ENCODE measurements at places on chromosomes 1 and 21.

DNA sequence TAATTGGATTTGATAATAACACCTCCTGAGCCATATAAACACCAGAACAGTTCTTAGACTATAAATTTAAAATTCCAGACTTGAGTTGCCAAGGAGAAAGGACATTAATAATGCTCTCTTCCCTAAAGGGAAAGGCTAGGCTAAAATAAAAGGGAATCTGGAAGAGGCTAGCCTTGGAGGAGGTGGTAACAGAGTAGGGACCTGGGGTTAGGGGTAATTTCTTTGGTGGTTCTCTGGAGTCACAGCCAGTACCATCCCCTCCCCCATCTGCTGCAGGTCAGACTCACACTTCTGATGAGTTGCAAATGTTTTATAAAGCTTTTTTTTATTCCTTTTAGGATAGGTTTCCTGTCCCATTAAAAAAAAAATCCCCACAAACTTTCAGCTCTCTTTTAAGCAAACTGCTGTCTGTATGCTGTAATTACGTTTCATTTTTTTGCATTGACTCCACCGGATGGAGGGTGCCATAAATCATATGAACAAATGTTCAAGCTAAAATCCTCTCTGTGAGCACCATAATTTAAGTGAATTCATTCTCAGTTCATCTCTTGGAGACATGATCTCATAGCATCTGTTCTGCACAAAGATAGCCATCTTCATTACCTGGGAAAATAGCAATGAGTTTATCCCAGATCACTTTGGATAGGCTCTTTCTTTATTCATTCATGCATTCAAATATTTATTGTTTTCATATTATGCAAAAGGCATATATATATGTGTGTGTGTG is 379.6 kb downstream of the TTLL7 start:
- H3K27ac ChIP-seq = no peak overlapping the region
- no peaks in the 10 kb centered on the region for H3K4me1 ChIP-seq
- H3K36me3 ChIP-seq = no peaks in the 10 kb centered on the region
- no peak overlapping the region for H3K4me3 ChIP-seq
- no peak for DNase-seq
- no peaks in the 10 kb centered on the region for H3K27me3 ChIP-seq

GRCh38 chr1:150066838-150067183 is 765 bp upstream of the VPS45 start:
- H3K27ac ChIP-seq = peak overlapping the region; percentile 57
- no peaks in the 10 kb centered on the region for H3K27me3 ChIP-seq
- peak overlapping the region; percentile 78 for H3K4me3 ChIP-seq
- peak; percentile 78 for DNase-seq

GRCh38 chr21:29332461-29333362 is 34.0 kb downstream of the BACH1 start:
- H3K4me1 ChIP-seq = no peaks in the 10 kb centered on the region
- peaks cover 6% of the 10 kb centered on the region for H3K36me3 ChIP-seq
- no peaks in the 10 kb centered on the region for H3K27me3 ChIP-seq
- H3K27ac ChIP-seq = no peak overlapping the region

GRCh38 chr1:211381481-211382181 is 55.0 kb downstream of the TRAF5 start:
- H3K27me3 ChIP-seq = no peaks in the 10 kb centered on the region
- peak overlapping the region; percentile 87 for H3K4me3 ChIP-seq
- peaks cover 17% of the 10 kb centered on the region for H3K4me1 ChIP-seq
- peak; percentile 45 for DNase-seq
- H3K27ac ChIP-seq = peak overlapping the region; percentile 51

GRCh38 chr1:22799971-22800370 is 89.3 kb downstream of the EPHB2 start:
- no peak overlapping the region for H3K27ac ChIP-seq
- no peaks in the 10 kb centered on the region for H3K36me3 ChIP-seq
- peaks cover 65% of the 10 kb centered on the region for H3K4me1 ChIP-seq
- H3K27me3 ChIP-seq = no peaks in the 10 kb centered on the region

- no peaks in the 10 kb centered on the region for H3K4me1 ChIP-seq
- H3K4me3 ChIP-seq = no peak overlapping the region
- no peaks in the 10 kb centered on the region for H3K27me3 ChIP-seq
- no peaks in the 10 kb centered on the region for H3K36me3 ChIP-seq
- no peak for DNase-seq
Measured at GRCh38 chr1:54246116-54246721, 46.3 kb downstream of the MRPL37 start.

DNA sequence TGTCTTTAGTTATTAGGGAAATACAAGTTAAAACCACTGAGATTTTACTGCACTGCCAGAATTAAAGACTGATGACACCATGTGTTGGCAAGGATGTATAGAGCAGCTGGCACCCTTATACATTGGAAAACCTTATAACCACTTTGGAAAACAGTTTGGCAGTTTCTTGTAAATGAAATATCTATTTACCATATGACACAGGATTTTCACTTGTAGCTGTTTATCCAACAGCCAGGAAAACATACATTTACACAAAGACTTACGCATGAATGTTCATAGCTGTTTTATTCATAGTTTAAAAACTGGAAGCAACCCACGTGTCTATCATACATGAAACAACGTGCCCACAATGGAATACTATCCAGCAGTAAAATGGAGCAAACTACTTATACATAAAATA is 45.3 kb downstream of the PRRC2C start:
- H3K27me3 ChIP-seq = no peaks in the 10 kb centered on the region
- peaks cover 67% of the 10 kb centered on the region for H3K36me3 ChIP-seq
- H3K27ac ChIP-seq = no peak overlapping the region
- DNase-seq = peak; percentile 17
- no peaks in the 10 kb centered on the region for H3K4me1 ChIP-seq
- no peak overlapping the region for H3K4me3 ChIP-seq

DNA sequence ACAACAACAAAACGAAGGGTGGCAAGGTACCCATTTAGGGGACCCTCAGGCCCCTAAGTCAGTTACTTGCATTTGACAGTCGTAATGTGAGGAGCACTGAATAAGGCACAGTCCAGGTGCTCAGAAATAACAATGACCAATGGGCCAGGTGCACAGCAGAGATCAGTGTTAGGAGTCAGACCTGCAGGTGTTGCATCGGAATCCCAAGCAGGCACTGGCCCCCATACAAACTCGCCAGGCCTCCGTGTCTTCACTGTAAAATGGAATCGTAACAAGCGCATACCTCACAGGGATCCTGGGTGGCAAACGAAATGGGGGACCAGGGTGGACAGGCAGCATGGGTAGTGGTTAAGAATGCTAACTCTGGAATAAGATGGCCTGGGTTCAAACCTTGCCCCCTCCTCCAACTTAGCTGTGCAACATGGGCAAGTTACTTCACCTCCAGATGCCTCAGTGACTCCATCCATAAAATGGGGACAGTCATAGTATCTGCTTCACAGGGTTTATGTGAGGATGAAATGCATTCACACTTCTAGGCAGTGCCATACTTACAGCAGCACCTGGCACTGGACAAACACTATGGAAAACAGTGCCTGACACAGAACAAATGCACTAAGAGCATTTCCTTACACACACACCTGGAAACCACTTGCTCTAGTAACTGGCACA is 20.2 kb downstream of the RCAN1 start:
- H3K36me3 ChIP-seq = no peaks in the 10 kb centered on the region
- H3K27ac ChIP-seq = no peak overlapping the region
- no peak for DNase-seq

DNA sequence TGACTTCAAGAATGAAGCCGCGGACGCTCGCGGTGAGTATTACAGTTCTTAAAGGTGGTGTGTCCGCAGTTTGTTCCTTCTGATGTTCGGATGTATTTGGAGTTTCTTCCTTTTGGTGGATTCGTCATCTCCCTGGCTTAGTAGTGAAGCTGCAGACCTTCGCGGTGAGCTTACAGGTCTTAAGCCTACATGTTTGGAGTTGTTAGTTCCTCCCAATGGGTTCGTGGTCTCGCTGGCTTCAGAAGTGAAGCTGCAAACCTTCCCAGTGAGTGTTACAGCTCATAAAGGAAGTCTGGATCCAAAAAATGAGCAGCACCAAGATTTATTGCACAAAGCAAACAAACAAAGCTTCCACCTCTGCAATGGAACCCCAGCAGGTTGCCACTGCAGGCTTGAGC is 14.7 kb downstream of the LDLRAD1 start:
- no peaks in the 10 kb centered on the region for H3K4me1 ChIP-seq
- H3K27me3 ChIP-seq = no peaks in the 10 kb centered on the region
- H3K4me3 ChIP-seq = no peak overlapping the region
- no peak overlapping the region for H3K27ac ChIP-seq

DNA sequence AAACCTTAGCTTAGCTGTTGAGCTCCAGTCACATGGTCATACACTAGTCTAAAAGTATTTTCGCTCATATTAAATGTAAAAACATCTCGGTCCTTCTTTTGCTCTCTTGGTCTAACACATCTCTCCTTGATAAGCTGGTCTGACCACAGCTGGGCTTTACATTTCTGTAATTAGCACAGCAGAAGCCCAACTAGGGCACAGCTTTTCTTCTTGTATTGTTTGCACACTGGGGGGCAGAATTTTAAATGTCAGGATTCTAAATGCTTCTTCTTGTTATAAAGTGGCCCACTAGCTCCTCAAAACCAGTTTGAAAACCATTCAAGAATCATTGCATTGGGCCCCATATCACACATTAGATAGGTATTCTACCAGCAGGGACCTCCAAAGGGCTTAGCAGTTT is 289.1 kb upstream of the PKN2 start:
- DNase-seq = no peak
- no peaks in the 10 kb centered on the region for H3K4me1 ChIP-seq
- no peak overlapping the region for H3K27ac ChIP-seq
- no peaks in the 10 kb centered on the region for H3K36me3 ChIP-seq

- DNase-seq = peak; percentile 83
- peak overlapping the region; percentile 85 for H3K27ac ChIP-seq
- H3K36me3 ChIP-seq = peaks cover 19% of the 10 kb centered on the region
- H3K4me1 ChIP-seq = peaks cover 48% of the 10 kb centered on the region
- H3K27me3 ChIP-seq = no peaks in the 10 kb centered on the region
- H3K4me3 ChIP-seq = peak overlapping the region; percentile 77
Measured at GRCh38 chr1:155174324-155175280, 953 bp downstream of the TRIM46 start.

GRCh38 chr1:226662642-226663326 is 76.3 kb downstream of the ITPKB start:
- peak; percentile 99 for DNase-seq
- H3K27ac ChIP-seq = no peak overlapping the region
- H3K27me3 ChIP-seq = no peaks in the 10 kb centered on the region
- H3K4me1 ChIP-seq = peaks cover 48% of the 10 kb centered on the region

GRCh38 chr1:239126884-239127283 is 259.5 kb upstream of the CHRM3 start:
- H3K4me1 ChIP-seq = no peaks in the 10 kb centered on the region
- H3K27me3 ChIP-seq = no peaks in the 10 kb centered on the region
- H3K4me3 ChIP-seq = no peak overlapping the region
- no peak for DNase-seq

GRCh38 chr1:97505816-97506215 is 415.0 kb downstream of the DPYD start:
- DNase-seq = no peak
- H3K4me1 ChIP-seq = peaks cover 18% of the 10 kb centered on the region
- no peaks in the 10 kb centered on the region for H3K27me3 ChIP-seq
- H3K4me3 ChIP-seq = no peak overlapping the region

- no peaks in the 10 kb centered on the region for H3K36me3 ChIP-seq
- no peak for DNase-seq
- H3K27me3 ChIP-seq = no peaks in the 10 kb centered on the region
- no peaks in the 10 kb centered on the region for H3K4me1 ChIP-seq
- no peak overlapping the region for H3K27ac ChIP-seq
- no peak overlapping the region for H3K4me3 ChIP-seq
Measured at GRCh38 chr1:115951560-115951959, 24.8 kb upstream of the SLC22A15 start.

- no peak for DNase-seq
- no peak overlapping the region for H3K4me3 ChIP-seq
- no peak overlapping the region for H3K27ac ChIP-seq
- no peaks in the 10 kb centered on the region for H3K36me3 ChIP-seq
- H3K4me1 ChIP-seq = peaks cover 29% of the 10 kb centered on the region
- H3K27me3 ChIP-seq = no peaks in the 10 kb centered on the region
Measured at GRCh38 chr1:17632541-17633184, 93.2 kb downstream of the ARHGEF10L start.

GRCh38 chr1:8590721-8591351 is 226.6 kb downstream of the RERE start:
- no peak for DNase-seq
- no peaks in the 10 kb centered on the region for H3K36me3 ChIP-seq
- H3K27ac ChIP-seq = no peak overlapping the region
- no peaks in the 10 kb centered on the region for H3K4me1 ChIP-seq
- no peaks in the 10 kb centered on the region for H3K27me3 ChIP-seq

GRCh38 chr1:35666216-35666615 is 24.9 kb upstream of the PSMB2 start:
- H3K27ac ChIP-seq = no peak overlapping the region
- no peaks in the 10 kb centered on the region for H3K4me1 ChIP-seq
- H3K4me3 ChIP-seq = no peak overlapping the region
- DNase-seq = peak; percentile 36
- H3K36me3 ChIP-seq = no peaks in the 10 kb centered on the region
- H3K27me3 ChIP-seq = no peaks in the 10 kb centered on the region

DNA sequence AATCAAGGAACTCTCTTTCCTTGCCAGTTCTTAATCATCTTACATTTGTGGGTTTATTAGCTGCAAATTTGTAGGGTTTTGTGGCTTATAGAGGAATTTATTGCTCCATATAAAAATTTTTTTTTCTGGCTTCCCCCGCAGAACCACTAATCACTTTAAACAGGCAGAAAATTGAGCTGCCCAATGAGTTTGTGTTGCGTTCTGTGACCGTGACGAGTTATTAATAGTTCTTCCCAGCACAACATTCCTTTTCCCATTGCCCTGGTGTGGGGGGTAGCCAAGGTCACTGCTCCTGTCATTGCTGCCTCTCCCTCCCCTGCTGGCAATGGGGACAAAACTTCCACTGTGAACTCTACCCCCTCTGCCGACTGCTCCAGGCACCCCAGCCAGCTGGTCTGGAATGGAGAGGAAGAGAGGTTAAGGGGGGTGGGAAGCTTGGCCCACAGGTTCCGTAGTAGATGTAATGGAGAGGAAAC is 55.1 kb downstream of the UBE2T start:
- DNase-seq = no peak
- no peak overlapping the region for H3K4me3 ChIP-seq
- H3K27ac ChIP-seq = no peak overlapping the region
- H3K4me1 ChIP-seq = peaks cover 26% of the 10 kb centered on the region
- no peaks in the 10 kb centered on the region for H3K36me3 ChIP-seq

DNA sequence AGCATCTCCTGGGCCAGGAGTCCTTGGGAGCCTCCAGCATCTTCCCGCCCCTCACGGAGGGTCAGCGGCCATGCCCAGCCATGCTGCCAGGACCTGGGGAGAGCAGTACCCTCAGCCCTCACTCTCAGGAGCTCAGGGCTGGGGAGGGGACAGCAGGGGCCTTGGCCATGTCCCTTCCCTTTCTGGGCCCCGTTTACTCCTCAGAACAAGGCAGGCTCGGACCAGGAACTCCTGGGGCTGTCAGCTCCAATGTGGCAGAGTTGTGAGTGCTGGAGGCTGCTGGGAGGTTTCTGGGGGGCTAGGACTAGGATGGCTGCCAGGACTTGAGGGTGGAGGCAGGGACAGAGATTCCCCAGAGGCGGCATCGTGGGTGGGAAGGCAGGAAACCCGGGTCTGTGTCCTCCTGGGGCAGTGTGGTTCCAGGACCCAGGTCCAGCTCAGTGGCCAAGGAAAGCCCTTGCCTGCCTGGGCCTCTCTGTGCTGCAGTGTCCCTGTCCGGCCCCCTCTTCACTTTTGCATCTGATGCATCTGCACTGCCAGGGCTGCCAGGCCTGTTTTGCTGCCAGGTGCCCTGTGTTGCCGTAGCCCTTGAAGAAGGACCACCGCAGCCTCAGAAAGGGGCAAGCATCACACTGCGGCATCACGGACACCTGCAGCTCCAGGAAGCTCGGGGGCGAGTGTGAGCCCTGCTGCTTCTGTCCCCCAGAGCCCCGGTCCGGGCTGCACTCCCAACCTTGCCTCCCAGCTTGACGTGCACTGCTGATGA is 223.9 kb downstream of the CAMTA1 start:
- H3K36me3 ChIP-seq = no peaks in the 10 kb centered on the region
- H3K27me3 ChIP-seq = no peaks in the 10 kb centered on the region
- no peak for DNase-seq
- no peak overlapping the region for H3K27ac ChIP-seq
- no peak overlapping the region for H3K4me3 ChIP-seq

Measured in Karpas-422 (cell line).